HEK293T (cell line): ENCODE measurements at places on chromosomes 4 and X.

DNA sequence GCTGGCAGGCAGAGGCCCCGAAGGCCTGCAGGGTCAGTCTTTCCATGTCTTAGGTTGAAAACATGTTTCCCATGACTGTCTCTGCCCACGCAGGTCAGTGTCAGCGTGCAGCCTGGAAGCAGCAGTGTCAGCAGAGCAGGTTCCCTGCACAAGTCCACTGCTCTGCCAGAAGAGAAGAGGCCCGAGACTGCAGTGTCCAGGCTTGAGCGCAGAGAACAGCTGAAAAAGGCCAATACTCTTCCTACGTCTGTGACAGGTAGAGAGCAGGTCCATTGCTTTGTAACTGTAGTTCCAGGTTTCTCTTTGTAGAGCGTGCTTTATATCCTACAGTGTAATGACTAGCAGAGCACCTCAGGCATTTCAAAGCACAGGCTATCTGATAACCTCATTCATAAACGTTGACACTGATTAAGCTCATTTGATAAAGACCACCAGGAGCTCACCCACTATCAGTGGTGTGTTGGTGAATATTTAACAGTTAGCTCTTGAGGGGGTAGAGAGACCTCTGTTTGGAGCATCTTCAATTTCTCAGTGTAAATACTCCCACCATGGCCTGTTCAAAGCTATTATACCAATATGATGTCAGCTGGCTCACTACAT, 63.2 kb downstream of the AASDH start:
- DNase-seq = no peak

GRCh38 chrX:12978205-12979025, 3.5 kb downstream of the TMSB4X start:
- DNase-seq = no peak

DNA sequence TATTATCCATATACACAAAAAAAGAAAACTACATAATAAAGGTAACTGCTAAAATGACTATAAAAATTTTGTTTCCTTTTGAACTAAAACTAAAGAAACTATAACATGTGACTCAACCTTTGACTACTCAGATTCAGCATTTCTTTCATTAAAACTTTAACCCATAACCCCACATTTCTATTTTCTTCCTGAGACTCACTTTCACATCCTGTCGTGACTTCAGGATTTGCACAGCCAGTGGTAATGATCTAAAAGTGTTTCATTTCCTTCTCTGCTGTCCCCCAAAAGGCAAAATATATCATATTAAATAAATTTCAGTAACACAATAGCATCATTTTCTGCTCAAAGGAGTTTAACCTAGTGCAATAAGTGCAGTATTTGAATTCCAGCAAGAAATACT, 1022.4 kb upstream of the DIAPH2 start:
- DNase-seq = no peak

DNA sequence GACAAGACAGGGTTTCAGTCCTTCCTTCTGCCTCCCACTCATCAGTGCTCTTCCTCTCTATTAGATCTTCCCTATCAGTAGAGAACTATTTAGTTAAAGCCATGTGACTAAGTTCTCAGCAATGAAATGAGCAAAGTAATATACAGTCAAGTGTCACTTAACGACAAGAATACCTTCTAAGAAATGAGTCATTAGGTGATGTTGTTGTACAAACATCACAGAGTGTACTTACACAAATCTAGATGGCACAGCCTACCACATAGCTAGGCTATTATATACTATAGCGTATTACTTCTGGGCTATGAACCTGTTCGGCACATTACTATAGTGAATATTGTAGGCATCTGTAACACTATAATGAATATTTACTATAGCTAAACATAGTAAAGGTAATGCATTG, 71.3 kb downstream of the POU4F2 start:
- DNase-seq = no peak

DNA sequence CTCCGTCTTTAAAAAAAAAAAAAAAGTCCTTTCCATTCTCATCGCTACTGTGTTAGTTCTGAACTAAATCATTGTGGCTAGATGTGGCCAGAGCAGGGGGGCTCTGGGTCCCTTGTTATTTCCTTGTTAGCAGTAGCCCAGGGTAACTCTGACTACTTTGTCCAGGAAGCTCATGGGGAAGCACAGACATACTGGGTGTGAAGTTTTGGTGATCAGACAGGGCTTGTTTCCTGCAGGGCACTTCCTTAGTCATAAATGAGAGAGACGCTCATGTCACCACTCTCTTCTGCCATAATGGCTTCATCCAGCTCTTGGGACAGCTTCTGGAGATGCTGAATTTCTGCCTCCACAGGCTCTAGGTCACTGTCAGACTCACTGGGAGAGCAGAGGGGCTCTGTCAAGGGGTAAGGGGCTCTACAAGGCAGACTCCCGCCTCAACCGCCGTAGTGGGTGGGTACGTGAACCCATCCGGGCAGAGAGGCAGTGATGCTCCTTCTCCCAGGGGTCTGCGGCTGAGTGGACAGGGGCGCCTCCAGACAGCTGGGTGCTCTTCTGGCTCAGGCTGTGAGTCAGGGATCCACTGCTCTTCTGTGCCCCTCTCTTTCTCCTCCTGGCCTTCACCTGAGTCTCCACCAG, 12.9 kb downstream of the STIM2 start:
- no peak for DNase-seq

DNA sequence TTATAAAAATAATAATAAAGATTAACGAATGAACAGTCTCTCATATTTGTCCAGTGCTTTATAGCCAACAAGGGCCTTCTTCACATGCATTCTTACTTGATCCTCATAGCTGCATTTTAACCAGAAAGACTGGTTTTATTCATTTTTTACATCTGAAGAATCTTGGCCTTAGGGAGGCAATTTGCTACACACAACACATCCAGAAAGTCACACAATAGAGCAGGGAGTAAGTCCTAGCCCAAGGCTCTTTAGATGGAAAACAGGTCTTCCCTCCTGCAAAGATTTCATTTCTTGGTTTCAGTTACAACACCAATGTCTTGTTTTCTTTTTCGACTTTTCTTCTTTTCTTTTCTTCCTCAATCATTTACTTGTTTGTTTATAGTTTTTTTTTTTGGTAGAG, 13.0 kb upstream of the C1GALT1C1 start:
- DNase-seq = no peak

DNA sequence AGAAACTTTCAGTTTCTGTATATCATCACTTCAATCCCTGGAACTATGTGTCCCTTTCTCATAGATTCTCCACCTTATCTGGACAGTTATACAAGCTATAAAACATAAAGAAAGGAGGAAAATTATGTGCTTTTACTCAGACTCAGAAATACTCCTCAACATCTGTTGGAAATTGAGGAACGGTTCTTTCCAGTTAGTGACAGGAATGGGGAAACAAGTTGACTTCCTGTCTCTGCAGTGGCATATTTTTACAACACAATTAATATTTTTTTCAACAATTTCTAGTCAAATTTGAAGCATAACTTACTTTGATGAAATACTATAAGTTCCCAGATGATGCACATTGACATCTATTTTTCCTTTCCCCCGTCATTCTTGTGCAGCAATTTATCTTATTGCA, 27.9 kb downstream of the ABHD18 start:
- no peak for DNase-seq

DNA sequence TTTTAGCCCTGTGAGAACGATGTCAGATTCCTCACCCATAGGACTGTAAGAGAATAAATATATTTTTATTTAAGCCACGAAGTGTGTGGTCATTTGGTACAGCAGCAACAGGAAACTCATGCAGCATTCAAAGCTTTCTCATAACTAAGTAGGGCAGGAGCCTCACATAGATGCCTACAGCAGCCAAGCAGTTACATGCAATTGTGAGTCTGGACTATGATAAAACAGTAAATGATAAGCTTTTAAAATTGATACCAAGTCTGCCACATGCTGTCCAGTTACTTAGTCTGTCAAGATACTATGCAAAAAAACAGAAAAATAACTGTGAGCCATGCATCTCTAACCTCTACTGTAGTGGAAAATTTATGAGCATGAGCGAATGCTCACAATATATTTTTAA, 359.6 kb downstream of the HS3ST1 start:
- no peak for DNase-seq

- DNase-seq = no peak
Measured at GRCh38 chrX:53587795-53588420, 98.6 kb downstream of the HUWE1 start.

- DNase-seq = no peak
Measured at GRCh38 chrX:116230130-116230898, 59.8 kb downstream of the AGTR2 start.

DNA sequence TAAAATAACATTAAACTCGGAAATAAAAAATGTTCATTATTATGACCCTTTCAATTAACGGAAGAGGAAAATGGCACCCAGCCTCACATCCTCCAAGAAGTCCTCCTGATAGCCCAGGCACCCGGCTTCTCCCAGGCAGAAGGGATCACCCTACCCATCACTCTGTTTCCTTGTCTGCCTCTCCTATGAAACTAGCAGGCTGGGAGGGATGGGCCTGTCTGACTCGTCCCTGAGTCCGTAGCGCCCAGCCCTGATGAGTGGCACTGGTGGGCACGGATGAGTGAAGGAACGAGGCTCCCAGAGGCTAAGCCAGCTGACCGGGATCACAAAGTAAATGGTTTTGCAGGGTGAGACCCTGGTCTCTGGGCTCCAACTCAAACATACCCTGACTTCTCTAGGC, 28.6 kb upstream of the KIAA0232 start:
- no peak for DNase-seq

- no peak for DNase-seq
Measured at GRCh38 chrX:109871121-109871888, 131.6 kb upstream of the TMEM164 start.

- DNase-seq = peak; percentile 46
Measured at GRCh38 chr4:145938618-145939440, at the start of gene ZNF827. TSS of gene ZNF827 (minus strand) at chr4:145938823. CDS start at chr4:145938407, 416 bp downstream.

DNA sequence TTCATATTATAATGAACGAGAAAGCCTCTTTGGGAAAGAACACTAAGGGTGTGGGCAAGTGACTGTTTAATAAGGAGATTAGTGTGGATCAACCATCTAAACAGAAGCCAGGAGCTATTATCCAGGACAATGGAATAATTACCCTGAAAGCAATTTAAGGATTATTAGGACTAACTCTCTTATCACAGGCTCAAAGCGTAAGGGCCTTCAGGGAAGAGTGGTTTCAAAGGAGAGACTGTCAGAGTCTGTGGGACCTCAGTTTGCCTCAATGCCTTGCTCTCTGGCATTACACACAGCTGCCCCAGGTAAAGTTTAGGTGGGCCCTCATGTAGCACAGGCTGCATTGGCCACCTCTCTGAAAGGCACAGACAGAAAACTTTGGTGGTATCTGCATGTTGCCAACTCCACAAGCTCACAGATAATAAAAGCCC, 717.2 kb upstream of the ADGRL3 start:
- no peak for DNase-seq

DNA sequence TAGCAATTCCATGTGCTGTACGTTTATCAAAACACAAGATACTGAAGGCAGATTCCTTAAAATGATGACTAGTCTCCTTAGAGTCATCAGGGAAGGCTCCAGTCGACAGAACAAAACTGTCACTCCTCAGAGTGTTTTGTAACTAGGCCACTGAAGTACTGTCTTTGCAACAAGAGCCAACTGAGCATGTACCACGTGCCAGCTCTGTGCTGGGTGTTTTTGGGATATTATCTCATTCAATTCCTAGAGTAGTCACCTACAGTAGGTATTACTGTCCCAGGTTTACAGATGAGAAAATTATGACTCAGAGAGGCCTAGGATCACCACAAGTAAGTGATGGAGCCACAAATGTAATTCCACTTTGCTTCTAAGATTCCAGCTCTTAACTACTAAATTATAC, 18.3 kb upstream of the NUP54 start:
- no peak for DNase-seq

DNA sequence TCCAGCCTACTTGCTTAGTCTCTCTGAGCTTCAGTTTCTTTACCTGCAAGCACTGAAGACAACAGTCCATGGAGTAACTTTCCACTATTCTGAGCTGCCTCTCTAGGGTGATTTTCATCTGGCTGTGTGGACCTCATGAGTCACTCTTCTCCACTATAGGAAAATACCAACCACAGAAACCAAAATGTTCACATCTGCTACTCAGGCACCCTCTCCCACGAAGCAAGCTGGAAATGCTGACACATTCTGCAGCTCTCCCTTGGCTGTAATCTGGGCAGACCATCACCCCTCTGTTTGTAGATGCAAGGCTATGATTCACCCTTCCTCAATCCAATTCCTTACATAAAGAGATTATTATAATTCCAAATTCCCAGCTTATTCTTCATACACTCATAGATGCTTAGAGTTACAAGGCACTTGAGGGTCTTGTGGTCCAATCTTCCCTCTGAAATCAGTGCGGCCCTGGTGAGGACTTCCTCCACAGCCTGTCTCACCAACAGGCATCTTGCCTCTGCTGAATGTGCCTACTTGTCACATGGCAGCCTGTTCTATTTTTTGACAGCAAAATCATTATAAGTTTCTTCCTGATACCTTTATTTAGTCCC, 97.0 kb upstream of the LNX1 start:
- no peak for DNase-seq

DNA sequence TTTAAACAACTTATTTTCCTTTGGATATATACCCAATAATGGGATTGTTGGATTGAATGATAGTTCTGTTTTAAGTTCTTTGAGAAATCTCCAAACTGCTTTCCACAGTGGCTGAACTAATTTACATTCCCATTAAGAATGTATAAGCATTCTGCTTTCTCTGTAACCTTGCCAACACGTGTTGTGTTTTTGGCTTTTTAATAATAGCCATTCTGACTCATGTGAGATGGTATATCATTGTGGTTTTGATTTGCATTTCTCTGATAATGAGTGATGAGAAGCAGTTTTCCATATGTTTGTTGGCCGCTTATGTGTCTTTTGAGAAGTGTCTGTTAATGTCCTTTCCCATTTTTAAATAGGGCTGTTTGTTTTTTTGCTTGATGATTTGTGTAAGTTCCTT, 155.6 kb upstream of the PITX2 start:
- no peak for DNase-seq

DNA sequence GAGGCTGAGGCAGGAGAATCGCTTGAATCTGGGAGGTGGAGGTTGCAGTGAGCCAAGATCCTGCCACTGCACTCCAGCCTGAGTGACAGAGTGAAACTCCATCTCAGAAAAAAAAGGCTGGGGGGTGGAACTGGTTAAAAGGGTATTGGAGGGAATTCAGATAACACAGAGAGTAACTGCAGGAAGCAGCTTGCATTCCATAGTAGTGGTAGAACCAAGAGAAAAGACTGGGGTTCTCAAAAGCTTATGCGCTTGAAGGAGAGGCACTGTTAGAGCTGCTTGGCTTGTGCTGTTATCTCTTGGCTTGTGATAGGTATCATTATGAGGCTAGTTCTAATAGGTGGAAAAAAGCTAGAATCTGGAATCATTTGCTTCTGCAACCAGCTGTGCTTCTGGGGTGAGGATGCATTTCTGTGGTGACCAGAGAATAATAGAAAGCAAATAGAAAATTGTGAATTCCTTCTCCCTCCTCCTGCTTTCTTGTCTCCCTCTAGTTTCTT, 91.2 kb upstream of the ELOVL6 start:
- DNase-seq = no peak

DNA sequence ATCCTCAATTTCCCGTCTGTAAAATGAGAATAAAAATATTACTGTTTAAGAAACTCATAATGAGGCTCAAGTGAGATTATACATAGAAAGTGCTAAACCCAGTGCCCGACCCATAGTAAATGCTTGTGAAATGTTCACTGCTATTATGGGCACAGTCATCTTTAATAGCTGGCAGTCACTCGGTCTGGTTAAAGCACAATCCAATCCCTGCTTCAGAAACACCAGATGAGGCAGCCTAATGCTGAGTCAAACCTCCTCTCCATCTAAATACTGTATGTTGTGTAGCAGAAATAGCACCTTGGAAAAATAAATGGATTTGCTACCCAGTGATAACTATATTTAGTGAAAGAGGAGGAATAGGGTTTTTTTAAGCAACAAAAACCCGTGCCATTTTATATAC, 14.5 kb downstream of the EVC2 start:
- DNase-seq = no peak
